Fibroblast of skin of right quadriceps (primary cell): ENCODE measurements at places on chromosomes 3 and 15.

GRCh38 chr3:4373669-4374068 is 70.5 kb downstream of the SETMAR start:
- no peak for DNase-seq

DNA sequence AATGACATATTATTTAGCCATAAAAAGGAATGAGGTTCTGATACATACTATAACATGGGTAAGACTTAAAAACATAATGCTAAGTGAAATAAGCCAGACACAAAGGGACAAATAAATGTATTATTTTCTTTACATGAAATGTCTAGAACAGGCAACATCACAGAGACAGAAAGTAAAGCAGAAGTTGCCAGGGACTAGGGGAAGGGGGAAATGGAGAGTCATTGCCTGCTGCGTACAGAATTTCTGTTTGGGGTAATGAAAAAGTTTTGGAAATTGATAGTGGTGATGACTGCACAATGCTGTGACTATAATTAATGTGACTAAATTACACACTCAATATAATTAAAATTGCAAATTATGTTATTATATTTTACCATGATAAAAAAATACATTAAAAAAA is 99.9 kb downstream of the ANO10 start:
- DNase-seq: no peak

- DNase-seq: peak; percentile 94
Measured at GRCh38 chr3:156762631-156763185, 63.4 kb upstream of the LEKR1 start.

DNA sequence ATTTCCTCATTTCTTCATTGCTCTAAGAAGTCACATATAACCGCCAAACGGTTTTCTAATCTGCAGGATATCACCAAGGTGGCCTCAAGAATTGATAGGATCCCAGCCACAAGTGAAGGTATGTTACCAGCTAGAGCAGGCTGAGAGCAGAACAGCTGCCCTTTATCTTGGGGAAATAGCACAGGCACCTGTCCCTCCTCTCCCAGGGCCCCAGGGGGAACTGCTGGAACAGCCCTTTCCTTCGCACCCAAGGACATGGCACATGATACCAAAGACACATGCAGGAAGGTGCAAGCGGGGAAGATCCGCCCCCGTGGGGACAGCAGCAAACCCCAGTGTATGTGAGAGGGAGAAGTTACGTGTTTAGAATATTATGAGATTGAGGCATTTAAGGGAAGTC is 35.3 kb downstream of the HOMER2 start:
- no peak for DNase-seq

DNA sequence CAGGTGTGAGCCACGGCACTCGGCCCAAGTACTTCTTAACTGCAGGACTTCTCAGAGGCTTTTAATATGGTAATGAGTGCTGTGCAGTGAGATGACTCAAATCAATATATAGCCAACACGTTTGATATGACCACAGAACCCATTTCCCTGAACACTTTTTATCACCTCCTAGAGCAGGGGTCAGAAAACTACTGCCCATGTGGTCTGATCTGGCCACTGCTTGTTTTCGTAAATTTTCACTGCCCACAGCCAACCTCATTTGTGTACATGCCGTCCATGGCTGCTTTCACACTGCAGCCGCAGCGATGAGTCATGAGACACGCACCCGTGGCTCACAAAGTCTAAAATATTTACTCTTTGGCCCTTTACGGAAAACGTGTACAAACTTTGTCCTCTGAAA is 179.2 kb downstream of the RORA start:
- no peak for DNase-seq

- peak; percentile 20 for DNase-seq
Measured at GRCh38 chr3:134796281-134797056, 1.4 kb downstream of the EPHB1 start.

GRCh38 chr3:178485756-178486155 is 50.5 kb upstream of the KCNMB2 start:
- peak; percentile 84 for DNase-seq
